ENCODE measurements at places on chromosomes 3 and 15. TPM values are rescaled to one million over a fixed set of nuclear protein-coding genes. Genes with fewer than 3 reads are reported as not detected.

Gene DAPK2
- 8.2 TPM for total RNA-seq

Gene TRH
- total RNA-seq: not detected

Gene SLC22A13
- 0.43 TPM for total RNA-seq

Gene SLCO3A1
- total RNA-seq: 8.6 TPM

Gene AHSG
- total RNA-seq: not detected

Gene DNAH1
- 4.8 TPM for total RNA-seq

DNA sequence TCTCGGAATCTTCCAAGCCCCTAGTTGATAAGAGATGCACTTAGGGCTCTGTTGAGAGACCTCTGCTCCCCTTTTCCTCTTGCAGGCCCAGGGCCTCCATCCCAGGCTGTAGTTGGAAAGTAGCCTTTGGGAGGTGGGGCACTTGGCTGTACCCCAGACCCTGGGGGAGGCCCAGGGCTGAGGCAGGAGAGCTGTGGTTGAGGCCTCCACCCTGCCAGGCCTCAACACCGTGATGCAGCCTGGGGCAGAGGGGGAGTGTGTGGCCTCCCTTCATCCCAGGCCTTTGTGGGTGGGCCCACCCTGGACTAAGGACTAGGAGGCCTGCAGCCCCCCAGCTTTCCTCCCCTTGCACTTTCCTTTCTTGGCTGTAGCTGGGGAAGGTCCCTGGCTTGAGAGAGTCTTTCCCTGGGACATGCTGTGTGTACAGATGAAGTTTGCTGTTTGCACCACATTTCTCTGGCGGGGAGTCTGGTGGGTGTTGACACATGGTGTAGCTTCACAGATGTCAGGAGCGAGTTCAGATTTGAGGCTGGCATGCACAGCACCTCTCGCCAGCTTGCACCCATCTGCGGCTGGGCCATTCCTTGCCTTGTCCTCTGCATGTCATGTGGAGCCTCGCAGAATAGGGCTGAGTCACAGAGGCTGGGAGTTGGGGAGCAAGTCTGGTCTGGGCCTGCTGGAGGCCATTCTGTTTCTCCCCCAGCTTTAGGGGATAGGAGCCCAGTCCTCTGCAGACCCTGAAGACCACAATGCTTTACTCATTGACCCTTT is 13.7 kb downstream of the PLEKHO2 start:
- peak; percentile 51 for DNase-seq

DNA sequence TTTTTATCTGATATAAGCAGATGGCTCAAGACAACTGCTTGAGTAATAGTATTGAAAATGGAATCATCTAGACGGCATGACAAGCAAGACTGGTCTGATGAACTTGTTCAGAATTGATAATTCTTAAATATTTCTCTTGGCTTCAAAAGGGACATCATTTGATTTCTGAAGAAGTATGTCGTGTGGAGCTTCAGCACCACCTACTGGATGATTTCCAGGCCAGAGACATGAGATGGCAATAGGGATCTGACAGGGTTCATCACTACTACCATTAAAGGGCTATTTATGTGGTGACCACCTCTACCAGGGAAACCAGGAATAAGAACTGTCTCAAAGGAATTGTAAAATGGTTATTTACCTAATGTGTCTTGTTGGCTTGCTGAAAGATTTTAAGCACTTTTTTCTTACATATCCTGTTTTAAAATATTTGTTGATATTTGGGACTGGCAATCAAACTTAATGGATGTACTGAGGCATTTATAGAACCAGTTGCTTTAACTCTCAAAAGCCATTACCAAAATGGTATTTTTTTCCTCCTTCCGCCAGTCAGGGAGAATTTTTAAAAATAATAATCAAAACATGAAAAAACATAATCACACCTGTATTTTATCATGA is 99.5 kb upstream of the FAM98B start:
- DNase-seq: peak; percentile 82

- peak; percentile 85 for DNase-seq
Observed at GRCh38 chr15:73560501-73561117, 72.6 kb downstream of the NPTN start.

- DNase-seq: peak; percentile 6
Observed at GRCh38 chr3:32240159-32240545, 1.7 kb downstream of the CMTM8 start.

- DNase-seq: peak; percentile 5
Observed at GRCh38 chr15:83694015-83694414, 40.1 kb downstream of the ADAMTSL3 start.

GRCh38 chr3:60742606-60743145 is 508.6 kb downstream of the FHIT start:
- DNase-seq: no peak
